Activated naive CD4-positive, alpha-beta T cell treated with Interleukin-2 at 50 U/mL for 16 hours (primary cell): ENCODE measurements at places on chromosomes 3 and 15.

DNA sequence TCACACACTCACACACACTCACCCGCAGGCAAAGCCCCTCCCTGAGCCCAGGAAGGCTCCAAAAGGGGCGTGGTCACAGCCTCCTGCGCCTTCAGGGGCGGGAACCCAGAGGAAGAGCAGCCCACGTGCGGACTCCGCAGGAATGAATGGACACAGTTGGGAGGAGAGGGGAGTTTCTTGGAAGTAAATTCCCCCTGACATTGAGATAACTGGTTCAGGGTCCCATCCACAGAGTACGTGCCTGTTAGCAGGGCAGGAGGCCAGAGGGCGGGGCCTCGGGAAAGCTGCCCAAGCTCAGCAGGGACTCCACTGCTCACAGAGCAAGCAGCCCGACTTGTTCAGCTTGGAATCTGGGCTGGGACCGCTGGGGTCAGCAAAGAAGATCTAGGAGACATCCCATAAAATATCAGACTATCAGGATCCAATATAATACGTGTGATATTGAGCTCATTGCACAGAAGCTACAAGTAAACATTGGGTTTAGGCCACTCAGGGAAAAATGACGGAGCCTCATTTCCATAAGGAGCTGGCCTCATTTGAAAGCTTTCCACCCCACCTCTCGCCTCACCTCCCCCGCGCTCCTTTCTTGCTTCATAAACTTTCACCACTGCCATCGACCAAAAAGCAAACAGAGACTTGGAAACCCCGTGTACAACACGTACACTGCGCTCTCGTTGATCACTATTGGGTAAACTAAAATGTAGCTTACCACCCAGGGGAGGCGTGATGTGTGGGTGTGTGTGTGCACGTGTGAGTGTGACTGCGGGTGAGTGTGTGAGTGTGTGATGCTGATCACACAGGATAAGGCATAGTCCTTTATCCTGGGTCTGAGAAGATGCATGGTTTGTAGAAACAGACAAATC lies 36.0 kb downstream of the TM2D3 start:
- DNase-seq: no peak

DNA sequence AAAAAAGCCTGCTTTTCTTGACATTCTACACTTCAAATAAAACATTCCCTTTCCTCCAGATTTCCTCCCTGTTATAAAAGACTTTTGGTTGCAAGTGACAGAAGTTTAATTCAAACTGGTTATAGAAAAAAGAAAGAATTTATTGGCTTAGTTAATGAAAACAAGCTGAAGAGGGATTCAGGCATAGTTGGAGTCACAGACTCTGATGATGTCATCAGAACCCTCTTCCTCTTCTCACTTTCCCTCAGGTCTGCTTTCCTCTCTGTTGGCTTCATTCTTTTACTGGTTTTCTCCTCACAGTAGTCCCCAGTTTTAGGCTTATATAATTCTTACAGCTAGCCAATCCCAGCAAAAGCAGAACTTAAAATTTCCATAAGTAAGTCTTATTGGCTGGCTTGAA lies 32.0 kb upstream of the MBNL1 start:
- no peak for DNase-seq

DNA sequence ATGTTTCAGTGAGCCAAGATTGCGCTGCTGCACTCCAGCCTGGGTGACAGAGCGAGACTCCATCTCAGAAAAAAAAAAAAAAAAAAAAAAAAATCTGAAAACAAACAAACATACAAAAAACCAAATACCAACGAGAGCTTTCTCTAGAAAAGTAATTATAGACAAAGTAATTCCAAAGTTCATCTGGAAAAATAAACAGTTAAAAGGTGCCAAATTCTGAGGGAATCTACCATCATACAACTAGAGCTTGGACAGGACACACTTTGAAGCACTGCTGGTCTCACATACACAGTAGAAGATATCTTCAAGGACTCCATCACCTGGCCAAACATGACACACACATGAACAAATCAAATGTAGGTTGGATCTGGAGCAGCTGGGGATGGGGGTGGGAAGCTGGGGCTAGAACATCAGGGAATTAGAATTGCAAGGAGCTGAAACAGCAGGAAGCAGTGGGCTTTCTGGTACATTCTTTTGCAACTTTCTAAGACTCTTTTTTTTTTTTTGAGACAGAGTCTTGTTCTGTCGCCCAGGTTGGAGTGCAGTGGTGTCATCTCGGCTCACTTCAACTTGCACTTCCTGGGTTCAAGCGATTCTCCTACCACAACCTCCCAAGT lies 41.1 kb upstream of the CTSH start:
- no peak for DNase-seq

GRCh38 chr3:141346418-141346817 lies 21.9 kb upstream of the ZBTB38 start:
- DNase-seq: no peak

GRCh38 chr15:74302821-74303359 lies 64.6 kb downstream of the CYP11A1 start:
- DNase-seq: peak; percentile 34

DNA sequence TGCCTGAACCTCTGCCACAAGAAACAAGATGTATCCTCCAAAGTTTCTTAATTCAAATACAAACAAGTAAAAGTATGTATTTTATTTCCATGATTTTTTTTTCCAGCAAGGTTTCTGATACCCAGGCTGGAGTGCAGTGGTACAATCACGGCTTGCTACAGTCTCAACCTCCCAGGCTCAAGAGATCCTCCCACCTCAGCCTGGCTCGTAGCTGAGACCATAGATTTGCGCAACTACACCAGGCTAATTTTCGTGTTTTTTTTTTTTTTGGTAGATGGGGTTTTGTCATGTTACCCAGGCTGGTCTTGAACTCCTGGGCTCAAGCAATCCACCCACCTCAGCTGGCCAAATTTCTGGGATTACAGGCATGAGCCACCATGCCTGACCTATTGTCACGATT lies 12.2 kb upstream of the VEPH1 start:
- no peak for DNase-seq

- DNase-seq: no peak
Measured at GRCh38 chr3:19104459-19104858, 43.9 kb upstream of the KCNH8 start.

DNA sequence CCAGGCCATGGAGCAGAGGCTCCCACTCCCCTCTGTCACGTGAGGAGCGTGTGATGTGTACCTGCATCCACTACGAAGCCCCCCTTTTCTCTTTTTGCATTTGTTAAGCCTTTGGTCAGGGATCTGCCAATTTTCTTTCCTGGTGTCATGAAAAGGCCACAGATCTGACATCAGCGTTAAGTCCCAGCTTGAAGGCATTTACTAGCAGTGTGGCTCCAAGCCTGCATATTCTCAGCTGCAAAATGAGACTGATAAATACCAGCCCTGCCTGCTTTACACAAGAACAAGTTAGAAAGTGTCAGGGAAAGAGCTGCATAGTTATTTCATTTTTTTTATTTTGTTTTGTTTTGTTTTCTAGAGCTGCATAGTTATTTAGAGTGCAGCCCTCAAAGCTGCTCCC lies 2.3 kb upstream of the ANKRD63 start:
- DNase-seq: no peak

- no peak for DNase-seq
Measured at GRCh38 chr15:89078851-89079810, 9.1 kb upstream of the ABHD2 start.

DNA sequence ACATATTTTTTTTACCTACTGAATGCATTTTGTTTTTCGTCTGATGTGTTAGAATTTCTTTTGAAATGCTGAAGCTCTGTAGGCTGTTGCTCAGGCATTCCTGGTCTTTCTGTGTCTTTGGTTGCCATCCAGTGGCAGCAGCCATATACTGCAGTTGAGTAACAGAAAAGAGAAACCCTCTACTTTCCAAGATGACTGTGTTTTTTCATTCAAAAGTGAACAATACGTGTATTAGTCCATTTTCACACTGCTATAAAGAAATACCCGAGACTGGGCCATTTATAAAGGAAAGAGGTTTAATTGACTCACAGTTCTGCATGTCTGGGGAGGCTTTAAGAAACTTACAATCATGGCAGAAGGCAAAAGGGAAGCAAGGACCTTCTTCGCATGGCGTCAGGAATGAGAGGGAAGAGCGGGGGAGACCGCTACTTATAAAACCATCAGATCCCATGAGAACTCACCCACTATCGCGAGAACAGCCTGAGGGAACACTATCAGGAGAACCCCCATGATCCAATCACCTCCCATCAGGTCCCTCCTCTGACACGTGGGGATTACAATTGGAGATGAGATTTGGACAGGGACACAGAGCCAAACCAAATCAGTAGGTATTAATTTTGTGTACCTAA lies 4.7 kb upstream of the GOLGA8B start:
- DNase-seq: peak; percentile 68

DNA sequence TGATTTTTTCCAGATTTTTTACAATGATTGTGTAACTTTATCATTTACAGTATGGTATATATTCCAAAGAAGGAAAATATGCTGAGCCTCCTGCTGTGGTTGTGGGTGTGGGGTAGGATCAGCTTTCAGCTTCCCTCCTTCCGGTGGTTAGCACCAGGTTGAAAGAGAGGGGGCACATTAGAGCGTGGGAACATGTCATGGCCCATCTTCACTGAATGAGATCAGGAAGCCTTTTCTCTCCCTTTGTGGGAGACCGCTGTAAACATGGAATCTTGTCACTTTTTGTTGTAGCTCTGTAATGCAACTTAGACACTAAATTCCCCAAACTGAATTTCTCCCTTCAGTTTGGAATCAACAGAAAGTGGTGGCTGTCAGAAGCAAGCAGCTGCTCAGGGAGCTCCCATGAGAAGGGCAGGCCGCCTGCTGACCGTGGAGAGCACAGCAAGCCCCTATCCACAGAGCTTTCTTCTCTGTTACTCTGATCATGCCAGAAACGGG lies 86.7 kb upstream of the LIMD1 start:
- no peak for DNase-seq

DNA sequence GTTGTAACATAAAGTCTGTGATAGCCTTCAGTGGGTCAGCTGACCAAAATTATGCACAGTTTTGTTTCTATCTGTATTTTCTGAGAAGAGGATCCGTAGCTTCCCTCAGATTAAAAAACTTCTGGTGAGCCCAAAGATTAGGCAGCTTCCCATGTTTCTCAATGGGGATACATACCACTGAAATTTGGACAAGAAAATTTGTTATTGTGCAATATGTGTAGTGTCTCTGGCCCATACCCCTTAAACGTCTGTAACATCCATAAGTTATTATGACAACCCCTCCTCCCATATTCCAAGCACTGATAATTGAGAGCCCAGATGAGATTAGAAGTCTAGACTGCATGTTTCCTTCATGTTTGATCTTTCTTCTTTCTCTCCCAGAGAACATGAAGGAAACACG lies 1.9 kb upstream of the MITF start:
- no peak for DNase-seq
